ENCODE measurements at places on chromosomes 6 and 20.

DNA sequence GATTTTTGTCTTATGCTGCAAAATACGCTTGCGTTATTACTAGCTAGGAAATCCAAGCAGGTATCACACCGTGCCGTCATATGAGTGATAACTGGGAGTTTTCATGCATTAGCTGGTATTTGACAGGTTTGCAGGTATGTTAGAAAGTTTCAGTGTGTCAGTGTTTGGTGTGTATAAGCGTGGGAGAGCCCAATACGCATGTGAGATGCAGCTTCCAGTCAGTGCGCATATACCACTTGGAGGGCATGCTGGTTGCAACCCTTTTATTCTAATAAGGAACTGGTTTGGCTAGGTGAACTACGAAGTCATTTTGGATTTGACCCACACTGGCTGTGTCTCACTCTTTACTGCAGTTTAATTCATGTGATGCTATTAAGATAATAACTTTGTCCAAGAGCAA lies 35.1 kb downstream of the JARID2 start:
- no peaks in the 10 kb centered on the region for H3K27me3 ChIP-seq
- H3K4me3 ChIP-seq = no peak overlapping the region
- peaks cover 90% of the 10 kb centered on the region for H3K36me3 ChIP-seq

GRCh38 chr6:25442898-25443297 lies 163.7 kb downstream of the CARMIL1 start:
- H3K4me1 ChIP-seq = peaks cover 5% of the 10 kb centered on the region
- H3K27ac ChIP-seq = no peak overlapping the region
- no peak overlapping the region for H3K4me3 ChIP-seq
- no peaks in the 10 kb centered on the region for H3K27me3 ChIP-seq
- H3K36me3 ChIP-seq = no peaks in the 10 kb centered on the region
- no peak for ATAC-seq

DNA sequence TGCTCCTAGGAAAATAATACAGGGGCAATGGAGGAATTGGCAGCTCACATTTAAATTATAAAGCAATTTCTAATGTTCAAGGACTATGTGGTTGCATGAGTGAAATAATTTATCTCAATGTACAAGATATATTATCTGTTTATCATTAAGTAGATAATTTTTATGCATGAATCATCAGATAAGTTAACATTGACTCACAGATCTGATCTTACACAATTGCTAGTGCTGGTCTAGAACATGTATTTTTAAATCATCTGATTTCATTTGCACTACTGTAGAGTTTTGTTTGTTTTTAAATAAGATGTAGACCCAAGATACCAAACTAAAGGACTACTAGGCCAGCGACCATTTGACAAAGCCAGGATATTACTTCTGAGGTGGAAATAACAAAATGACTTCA lies 199.2 kb downstream of the BMP2 start:
- no peak overlapping the region for H3K4me3 ChIP-seq
- H3K27ac ChIP-seq = no peak overlapping the region
- no peaks in the 10 kb centered on the region for H3K4me1 ChIP-seq

DNA sequence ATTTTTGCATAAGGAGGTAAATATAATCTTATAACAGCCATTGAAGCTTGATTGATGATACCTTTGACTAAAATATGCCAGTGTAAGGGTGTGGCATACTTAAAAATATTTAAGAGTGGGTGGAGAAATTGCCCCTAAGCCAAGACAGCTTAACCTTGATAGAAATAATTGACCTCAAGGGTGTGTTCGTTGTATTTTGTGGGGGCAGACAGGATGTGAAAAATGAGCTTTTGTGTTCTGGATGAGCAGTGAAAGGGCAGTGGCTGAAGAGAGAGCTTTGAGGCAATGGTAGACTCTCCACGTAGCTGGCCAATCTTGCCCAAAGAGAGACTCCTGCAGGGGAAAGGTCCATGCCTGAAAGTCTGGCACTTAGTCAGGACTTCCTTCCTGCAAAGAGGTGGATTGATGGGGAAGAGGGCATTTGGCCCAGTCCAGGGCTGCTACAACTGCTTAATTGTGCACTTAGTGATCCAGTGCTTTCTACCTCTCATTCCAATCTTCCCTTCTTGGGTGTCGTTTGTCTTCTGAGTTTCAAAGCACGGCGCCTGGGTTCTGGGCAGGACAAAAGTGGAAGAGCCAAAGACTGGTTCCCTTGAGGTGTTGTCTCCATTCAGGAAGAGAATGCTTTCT lies 15.6 kb upstream of the CD109 start:
- H3K27ac ChIP-seq = no peak overlapping the region
- no peaks in the 10 kb centered on the region for H3K36me3 ChIP-seq
- no peak overlapping the region for H3K4me3 ChIP-seq
- H3K4me1 ChIP-seq = peaks cover 3% of the 10 kb centered on the region

GRCh38 chr6:19852927-19853326 lies 15.8 kb downstream of the ID4 start:
- no peak for ATAC-seq
- no peak overlapping the region for H3K27ac ChIP-seq
- H3K4me3 ChIP-seq = no peak overlapping the region
- H3K27me3 ChIP-seq = peaks cover 4% of the 10 kb centered on the region

GRCh38 chr20:40361916-40362315 lies 327.1 kb downstream of the MAFB start:
- peaks cover 16% of the 10 kb centered on the region for H3K27me3 ChIP-seq
- no peaks in the 10 kb centered on the region for H3K4me1 ChIP-seq
- no peak overlapping the region for H3K27ac ChIP-seq
- H3K36me3 ChIP-seq = no peaks in the 10 kb centered on the region
- ATAC-seq = no peak

GRCh38 chr20:57221916-57222630 lies 44.4 kb downstream of the BMP7 start:
- H3K4me1 ChIP-seq = no peaks in the 10 kb centered on the region
- H3K27ac ChIP-seq = no peak overlapping the region
- H3K27me3 ChIP-seq = peaks cover 5% of the 10 kb centered on the region

- peaks cover 6% of the 10 kb centered on the region for H3K4me1 ChIP-seq
- no peaks in the 10 kb centered on the region for H3K36me3 ChIP-seq
- H3K27me3 ChIP-seq = no peaks in the 10 kb centered on the region
- no peak for ATAC-seq
- no peak overlapping the region for H3K4me3 ChIP-seq
- H3K27ac ChIP-seq = no peak overlapping the region
These were observed 4.6 kb upstream of the TBPL1 start for GRCh38 chr6:133948472-133948871.

DNA sequence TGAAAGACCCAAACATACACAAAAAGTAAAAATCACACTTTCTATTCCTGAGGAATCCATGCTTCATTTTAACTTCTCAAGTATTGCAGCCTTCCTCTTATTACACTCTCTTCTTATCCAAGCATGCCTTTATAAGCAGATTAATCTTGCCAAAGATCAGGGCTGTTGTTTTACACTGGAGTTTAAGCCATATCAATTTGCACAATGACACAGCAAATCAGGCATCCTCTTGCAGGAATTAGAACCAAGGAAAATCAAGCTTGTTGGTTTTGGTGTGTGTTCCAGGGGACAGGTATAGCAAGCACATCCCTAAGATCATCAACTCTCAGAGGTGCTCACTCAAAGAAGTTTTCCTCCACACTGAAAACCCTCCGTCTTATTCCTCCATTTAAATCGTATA lies 69.5 kb downstream of the CYP39A1 start:
- H3K36me3 ChIP-seq = no peaks in the 10 kb centered on the region
- H3K27me3 ChIP-seq = peaks cover 11% of the 10 kb centered on the region
- H3K27ac ChIP-seq = no peak overlapping the region
- H3K4me3 ChIP-seq = no peak overlapping the region
- no peaks in the 10 kb centered on the region for H3K4me1 ChIP-seq

- ATAC-seq = peak; percentile 15
- H3K4me1 ChIP-seq = peaks cover 42% of the 10 kb centered on the region
- peaks cover 100% of the 10 kb centered on the region for H3K36me3 ChIP-seq
These were observed 4.1 kb downstream of the ZC3H12D start for GRCh38 chr6:149480502-149481280.

DNA sequence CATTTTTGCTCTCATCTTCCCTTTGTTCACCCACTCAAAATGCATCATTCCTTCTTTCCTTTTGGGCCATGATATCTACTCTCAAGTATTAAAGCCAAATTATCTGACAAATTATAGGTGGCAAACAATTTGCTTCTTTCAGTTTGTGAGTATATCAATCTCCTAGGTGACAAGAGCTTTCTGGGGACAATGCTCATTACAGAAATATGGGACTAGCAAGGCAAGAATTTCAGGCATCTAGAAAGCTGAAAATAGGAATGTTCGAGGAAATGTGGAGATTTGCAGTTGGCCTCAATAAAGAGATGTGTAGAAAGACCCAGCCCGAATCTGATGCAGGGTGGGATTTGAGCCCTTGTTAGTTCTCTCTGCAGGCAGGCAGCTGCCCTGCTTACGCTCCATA lies 71.8 kb downstream of the ALDH8A1 start:
- no peaks in the 10 kb centered on the region for H3K27me3 ChIP-seq
- H3K27ac ChIP-seq = no peak overlapping the region
- peaks cover 8% of the 10 kb centered on the region for H3K4me1 ChIP-seq
- no peaks in the 10 kb centered on the region for H3K36me3 ChIP-seq
- no peak for ATAC-seq
